Glomerular endothelial cell (primary cell): ENCODE measurements at places on chromosomes 1 and 21. TPM values are rescaled to one million over a fixed set of nuclear protein-coding genes. Genes with fewer than 3 reads are reported as not detected.

DNA sequence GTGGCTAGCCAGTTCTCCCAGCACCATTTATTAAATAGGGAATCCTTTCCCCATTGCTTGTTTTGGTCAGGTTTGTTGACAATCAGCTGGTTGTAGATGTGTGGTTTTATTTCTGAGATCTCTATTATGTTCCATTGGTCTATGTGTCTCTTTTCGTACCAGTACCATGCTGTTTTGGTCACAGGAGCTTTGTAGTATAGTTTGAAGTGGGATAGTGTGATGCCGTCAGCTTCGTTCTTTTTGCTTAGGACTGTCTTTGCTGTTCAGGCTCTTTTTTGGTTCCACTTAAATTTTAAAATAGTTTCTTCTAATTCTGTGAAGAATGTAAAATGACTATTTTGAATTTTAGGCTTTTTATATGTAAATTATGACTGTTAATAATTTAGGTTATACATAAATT lies 68.9 kb downstream of the WDR64 start:
- DNase-seq = no peak

DNA sequence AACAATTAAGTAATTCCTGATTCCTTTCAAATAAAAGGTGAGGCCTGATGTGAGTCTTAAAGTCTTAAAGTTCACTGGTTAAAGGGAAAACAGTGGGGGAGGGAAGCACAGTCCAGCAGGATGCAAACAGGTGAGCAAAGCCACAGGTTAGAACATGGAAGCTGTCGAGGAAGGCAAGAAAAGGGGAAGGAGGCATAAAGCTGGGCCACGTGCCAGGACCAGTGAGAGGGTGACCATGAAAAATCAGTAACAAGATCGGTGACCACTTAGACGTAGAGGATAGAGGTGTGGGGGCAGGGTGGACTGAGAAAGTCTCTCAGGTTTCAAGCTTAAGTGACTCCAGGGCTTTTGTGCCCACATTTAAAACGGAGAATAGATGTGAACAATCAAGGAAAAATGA lies 231.3 kb downstream of the SETD4 start:
- DNase-seq = no peak

DNA sequence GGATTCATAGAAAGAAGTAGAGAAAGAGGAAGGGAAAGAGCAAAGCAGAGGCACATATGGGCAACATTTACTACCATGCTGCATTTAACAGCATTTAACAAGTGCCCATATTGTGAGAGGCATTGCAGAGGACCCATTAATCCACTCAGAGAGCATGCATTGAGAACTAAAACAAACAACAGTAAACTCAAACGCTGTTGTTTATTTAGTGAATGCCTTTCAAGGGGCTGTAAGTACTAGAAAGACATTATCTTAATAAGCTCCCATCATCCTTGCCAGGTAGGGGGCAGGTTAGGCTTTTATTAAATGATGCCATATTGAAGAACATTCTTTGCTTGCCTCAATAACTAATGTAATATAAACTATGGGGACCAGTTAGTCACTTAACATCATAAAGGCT lies 254.3 kb upstream of the DAB1 start:
- DNase-seq = no peak

DNA sequence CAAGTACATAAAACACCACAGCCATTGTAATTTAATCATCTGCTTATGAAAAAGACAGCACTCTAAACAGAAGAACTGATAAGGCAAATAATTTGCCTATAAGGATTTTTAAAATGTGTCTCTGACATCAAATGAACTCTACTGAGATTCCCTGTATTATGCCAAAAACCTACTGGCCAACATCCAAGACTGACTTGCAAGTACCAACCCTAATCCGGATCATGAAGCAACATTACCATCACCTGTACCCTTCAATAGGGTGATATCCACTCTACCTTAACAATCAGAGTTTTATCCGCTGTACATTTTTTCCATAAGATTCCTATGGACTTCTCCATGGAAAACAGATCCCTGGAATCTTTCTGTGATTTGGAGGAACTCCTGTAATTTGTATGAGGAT lies 4.6 kb downstream of the RGS7 start:
- no peak for DNase-seq

DNA sequence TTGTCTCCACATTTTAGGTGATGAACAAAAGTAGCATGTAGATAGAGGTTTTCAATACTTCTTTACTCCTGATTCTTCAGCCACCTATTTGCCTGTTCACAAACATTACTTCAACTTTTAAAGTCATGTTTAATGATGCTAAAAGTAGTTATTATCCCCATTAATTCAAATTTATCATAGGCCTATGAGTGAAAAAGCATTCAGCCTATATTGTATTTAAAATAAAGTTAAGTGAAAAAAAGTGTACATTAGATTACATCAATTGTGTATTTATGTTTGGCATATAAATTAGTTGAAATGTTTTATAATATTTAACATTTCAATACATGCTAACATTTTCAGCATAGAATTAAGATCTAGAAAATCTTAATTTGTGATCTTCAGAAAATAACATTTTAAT lies 10.5 kb downstream of the CDKN2C start:
- DNase-seq = no peak

DNA sequence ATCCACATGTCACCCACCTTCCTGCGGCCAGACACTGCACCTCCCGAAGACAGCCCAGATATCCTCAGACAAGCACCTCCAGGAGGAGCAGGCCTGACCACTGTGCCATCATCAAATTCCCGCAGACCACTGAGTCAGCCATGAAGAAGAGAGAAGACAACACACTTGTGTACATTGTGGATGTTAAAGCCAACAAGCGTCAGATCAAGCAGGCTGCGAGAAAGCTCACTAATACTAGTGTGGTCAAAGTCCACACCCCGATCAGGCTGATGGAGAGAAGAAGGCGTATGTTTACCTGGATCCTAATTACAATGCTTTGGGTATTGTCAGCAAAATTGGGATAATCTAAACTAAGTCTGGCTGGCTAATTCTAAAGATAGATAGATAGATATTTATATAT lies 41.4 kb upstream of the BECN2 start:
- no peak for DNase-seq

LCE1E gene
- not detected in 2 replicates for total RNA-seq
